ENCODE measurements at places on chromosomes 12 and 14.
A peak's percentile ranks its signal among the peaks of the same experiment; 100 is the strongest.

DNA sequence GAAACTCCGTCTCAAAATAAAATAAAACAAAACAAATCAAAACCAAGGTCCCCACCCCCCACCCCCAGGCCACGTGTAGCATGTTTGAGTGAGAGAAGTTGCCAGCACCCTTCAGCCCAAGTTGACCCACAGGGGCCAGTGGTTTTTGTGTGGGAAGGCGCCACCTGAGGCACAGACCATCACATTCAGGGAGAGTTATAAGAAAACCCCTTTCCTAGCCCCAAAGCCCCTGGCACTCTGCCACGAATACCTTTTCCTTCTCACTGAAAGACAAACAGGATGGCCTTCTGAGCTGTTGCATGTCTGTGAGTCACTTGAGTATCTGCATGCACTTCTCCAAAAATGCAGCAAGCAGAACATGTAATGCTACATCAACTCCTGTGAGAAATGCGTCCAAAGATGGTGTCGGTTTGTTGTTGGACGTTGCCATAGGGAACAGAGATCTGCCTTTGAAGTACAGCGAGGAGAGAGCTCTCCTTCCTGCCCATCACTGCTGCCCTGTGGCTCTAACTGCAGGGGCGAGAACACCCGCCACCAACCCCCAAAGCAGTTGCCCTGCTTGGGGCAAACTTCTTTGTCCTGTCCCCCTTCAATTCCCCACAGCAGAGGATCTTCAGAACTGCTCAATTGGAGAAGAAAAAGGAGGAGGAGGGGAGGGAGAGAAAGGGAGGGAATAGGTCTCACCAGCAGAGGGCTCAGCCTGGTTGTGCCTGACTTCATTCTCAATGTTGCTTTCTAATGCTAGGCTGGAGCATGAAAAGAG, 2.7 kb upstream of the TRAF3 start:
- DNase-seq = peak; percentile 24

GRCh38 chr14:77791225-77791600, 8.7 kb upstream of the ADCK1 start:
- DNase-seq = peak; percentile 6

DNA sequence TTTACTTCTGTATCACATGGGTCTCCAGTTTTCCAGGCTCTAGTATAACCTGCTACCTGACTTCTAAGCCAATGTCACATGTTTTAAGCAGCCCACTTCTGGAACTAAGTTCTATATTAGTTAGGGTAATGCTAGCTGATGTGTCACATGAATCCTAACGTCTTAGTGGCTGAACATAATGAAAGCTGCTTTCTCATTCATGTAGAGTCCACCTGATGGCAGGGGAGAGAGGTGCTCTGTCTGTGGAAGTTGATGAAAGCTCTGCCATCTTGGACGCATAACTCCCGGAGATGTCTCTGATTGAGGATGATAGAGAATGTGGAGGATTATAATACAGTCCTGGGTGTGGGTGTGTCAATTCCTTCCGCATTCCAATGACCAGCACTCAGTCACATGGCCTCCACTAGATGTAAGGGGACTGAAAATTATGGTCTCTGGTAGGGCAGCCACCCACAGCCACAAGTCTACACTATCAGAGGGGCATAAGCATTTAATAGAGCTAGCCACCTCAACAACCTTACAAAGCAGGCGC, 234.4 kb upstream of the CRY1 start:
- no peak for DNase-seq

DNA sequence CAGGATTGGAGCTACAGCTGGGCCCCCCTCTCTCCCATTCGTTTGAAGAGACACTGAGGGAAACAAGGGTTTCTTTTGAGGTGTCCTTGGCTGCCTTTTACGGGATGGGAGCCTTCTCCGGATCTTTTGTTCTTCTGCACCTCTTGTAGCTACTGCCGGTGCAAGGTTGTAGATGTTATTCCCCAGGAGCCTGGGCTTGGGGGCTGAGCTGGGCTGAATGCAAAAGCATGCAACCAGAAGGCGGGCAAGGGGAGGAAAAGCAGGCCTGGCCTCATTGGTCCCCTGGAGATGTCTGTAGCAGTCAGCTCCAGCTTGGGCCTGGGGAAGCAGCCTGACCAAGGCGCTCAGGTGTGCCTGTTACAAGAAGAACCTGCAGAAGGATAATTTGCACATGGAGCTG, 110.3 kb downstream of the GCH1 start:
- DNase-seq = no peak

DNA sequence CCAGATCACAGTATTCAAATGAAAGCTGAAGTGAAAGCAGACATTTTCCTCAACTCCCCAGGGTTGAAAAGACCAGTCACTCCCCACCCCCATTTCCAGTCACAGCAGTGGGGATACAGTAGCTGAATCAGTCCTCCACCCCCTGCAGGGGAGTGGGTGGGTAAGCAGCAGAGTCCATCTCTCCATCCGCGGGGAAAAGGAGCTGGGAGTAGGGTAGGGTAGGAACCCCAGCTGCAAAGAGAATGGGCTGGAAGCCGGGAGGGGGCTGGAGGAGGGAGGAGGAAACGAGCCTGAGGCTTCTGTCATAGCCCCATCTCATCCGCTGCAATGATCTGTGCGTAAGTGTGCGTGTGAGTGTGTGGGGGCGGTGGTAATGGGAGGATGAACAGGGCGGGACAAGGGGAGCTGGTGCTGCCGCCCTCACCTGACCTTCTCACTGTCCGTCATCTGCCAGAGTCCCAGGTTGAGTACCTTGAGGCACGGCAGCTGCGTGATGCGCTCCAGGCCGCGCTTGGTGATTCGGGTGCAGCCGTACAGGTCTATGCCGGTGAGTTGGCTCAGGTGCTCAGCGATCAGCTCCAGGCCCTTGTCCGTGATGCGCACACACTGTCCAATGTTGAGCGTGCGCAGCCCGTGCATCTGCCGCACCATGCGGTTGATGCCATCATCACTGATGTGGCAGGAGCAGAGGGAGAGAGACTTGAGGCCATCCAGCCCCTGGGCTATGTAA, 1.8 kb downstream of the FBXL14 start:
- peak; percentile 81 for DNase-seq

Data from MG63 (cell line).